ENCODE measurements at places on chromosomes 5 and 9.

DNA sequence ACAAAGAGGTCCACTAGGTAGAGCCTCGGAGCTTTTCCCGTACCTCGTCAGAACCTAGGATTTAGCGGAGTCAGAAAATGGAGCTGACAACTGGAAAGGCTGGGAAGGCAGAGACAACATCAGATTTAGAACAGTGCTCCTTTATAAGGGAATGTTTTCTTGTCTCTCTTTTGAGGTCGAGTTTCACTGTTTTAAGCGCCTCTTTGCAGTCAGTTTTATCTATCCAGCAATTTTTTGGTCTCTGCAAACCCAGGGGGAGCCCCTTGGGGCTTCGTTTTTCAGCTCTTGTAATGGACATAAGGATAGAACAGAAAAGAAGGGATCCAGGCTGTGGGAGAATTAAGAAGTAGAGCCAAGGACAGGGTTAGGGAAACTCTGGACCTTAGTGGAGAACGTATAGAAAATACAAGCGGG, 80.5 kb downstream of the FNBP1 start:
- no peak for DNase-seq

GRCh38 chr9:17875886-17876285, 297.0 kb downstream of the SH3GL2 start:
- DNase-seq, result no peak

DNA sequence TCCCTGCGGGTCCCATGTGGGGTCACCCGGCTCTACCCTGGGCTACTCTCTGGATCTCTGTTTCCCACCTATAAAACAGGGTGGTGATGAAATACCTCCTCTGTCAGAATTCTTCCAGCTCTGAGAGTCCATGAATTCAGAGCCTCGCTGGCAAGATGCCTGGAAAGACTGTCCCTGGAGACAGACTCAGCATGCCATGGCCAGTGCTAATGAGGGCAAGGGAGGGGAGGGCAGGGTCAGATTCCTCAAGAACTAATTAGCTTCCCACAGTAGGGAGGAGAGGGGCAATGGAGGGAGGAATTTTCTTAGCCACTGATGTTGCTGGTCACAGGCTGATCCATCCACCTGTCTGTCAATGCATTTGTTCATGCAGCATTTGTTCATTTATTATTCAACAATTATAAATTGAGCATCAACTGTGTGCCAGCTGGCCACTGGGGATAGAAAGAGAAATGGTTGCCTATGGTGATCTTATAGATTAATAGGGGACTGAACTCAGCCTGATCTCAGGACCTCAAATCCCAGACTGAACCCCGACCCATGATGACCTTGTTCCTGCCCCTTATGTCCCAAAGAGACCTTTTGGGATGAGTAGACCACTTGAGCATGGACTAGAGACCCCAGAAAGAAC, 4.7 kb downstream of the SYNPO start:
- DNase-seq, result peak; percentile 34

DNA sequence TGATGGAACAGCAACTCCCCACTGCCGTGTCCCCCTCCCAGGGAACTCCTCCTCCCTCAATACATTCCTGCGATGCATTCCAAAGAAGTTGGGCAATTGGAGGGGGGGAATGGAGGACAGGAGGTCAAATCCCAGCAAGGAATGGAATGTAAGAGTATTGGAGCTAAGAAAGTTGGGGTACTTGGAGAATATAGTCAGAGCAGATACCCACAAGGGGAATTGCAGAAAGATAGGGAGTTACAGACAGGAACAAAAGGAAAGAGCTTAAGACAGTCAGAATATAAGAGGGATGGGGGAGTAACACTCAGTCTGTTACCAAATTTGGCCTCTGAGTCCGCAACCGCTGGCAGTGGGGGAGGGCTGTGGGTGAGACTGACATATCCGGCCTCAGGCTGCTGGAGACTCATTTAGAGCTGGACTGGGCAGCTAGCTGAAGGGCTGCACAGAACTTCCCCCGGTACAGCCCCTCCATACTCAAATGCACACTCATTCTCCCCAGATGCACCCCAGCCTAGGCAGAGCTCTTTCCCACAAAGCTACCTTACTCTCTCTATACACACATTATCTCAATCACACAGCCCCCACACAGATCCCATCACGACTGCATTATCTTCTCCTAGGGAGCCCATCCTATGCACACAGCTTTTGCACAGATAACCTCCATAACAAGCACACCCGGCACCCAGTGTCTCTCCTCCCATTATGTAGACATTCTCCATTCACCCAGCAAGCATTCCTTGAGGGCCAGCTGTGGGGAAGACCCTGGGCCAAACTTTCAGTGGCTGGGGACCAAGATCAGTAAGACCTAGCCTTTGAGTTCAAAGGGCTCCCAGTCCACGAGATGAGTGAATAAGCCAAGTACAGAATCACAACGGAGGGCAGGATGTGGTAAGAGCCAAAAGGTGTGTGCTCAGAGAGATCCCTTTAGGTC, 3.7 kb downstream of the TLN1 start:
- DNase-seq, result peak; percentile 68

GRCh38 chr9:110148384-110148783, 59.6 kb downstream of the C9orf152 start:
- no peak for DNase-seq

GRCh38 chr5:151569132-151570046, 21.7 kb downstream of the FAT2 start:
- no peak for DNase-seq

Data from HAP-1 (cell line).